ENCODE measurements at places on chromosomes 12 and 14.

DNA sequence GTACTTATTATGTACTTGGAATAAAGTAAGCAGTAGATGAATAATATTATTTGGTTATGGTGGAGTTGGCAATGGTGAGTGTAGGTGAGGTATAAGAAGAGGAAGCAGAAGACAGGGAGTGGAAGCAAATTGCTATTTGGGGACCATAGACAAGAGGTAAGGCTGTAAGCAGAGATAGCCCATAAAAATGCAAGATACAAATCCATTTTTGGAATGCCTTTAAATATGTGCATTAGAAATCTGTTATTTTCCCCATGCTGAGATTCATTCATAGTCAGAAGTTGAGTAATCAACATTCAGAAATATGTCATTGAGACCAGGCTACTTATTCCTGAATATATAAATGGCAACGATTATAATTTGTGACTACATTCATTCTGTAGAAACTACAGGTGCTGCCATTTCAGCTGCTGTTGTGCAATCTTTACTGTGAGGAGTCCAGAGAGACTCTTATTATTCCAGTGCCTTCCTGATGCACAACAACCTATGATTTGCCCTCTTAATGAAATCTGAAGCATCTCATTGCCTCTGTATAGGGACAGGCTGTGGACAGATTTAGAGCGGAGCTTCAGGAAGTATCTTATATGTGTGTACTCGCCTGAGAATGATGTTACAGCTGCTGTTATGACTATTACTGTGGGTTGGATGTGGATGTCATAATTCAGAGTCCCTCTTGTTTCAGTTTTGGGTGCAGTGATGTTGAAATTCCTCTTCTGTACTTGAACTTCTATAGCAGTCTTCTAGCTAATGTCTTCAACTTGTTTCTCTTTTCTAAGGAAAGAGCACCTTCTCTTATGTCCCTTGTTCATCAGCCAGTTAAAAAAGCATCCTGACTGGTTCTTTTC, 173.8 kb downstream of the NAV3 start:
- no peak for DNase-seq

DNA sequence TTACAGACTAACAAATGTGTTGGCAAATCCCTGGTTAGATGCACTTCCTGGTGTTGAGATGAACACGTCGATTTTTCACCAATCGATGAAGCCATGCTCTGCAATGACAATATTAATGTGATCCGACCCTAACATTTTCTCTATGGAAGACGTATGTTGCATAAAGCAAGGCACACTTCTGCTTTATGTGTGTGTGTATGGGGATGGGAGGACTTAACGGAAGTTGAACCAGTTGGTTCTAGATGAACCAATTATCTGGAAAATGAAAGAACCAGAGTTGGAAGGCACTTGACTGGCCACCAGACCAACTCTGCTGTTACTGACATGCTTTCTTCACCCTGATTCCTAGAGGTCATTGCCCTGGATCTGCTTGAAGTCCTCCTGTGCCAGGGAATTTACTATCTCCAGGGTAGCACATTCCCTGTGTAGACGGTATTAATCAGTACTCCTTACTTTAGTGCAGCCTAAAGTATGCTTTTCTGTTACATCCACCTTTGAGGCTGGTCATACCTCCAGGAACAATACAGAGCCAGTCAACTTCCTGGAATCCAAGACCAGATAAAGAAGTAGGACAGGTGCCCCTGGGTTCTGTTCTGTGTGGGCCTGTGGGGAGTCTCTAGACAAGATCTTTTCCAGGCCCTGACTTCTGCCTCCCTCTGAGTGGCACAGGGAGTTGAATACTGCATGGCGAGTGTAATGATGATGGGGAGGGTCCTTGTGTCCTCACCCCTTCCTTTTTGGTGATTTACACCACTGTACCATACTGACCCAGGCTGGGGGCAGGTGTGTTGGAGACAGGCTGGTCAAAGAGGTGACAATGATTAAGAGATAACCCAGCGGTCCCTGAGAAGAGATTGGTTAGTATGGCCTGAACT, 4.1 kb downstream of the SDR39U1 start:
- DNase-seq, result peak; percentile 28

DNA sequence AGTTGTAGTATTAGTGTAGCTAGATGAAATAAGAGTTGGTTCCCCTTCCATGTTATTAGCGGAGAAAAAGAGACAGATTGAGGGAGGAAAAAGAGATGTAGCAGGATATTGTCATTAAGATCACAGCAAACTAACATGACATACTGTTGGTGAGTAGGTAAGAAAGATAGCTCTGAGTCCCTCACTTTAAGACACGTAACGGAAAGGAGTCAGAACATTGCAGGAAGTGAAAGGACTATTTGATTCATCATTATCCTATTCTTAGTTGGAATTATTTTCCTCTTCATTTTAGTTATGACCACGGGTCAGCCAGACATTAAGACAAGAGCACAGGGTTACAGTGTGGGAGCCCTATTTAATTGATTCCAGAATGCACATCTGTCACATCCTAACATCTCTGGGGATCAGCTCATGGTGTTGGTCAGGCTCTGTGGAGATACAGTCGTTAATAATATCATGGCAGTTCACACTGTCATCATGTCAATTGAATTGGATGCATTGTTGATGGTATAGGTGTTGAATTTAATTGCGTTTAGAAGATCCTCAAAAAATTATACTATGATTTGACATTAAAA, 55.0 kb downstream of the TMX1 start:
- no peak for DNase-seq

GRCh38 chr12:96014943-96015599, 18.9 kb upstream of the HAL start:
- DNase-seq, result no peak

- DNase-seq, result no peak
Measured at GRCh38 chr12:107610021-107610859, 75.4 kb upstream of the PWP1 start.

DNA sequence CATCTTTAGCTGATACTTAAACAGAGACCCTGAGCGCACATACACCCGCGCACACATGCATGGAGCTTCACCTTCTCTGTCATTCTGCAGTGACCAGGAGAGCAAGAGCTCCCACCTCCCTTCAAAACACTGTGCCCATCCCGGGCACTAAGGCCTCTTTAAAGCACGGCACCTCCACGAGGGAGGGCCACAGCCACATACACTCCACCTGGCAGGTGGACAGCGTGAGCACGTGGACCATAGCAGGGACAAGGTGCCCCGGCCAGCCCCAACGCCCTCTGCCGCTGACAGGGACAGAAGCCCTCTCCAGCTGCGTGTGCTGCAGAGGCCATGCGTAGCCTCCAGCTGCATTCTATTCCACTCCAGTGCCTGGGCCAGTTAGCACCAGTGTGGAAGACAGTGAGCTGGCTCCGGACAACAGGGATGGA, 5.4 kb downstream of the GAPDH start:
- no peak for DNase-seq

GRCh38 chr12:109981311-109981710, 14.9 kb downstream of the GIT2 start:
- DNase-seq, result no peak

DNA sequence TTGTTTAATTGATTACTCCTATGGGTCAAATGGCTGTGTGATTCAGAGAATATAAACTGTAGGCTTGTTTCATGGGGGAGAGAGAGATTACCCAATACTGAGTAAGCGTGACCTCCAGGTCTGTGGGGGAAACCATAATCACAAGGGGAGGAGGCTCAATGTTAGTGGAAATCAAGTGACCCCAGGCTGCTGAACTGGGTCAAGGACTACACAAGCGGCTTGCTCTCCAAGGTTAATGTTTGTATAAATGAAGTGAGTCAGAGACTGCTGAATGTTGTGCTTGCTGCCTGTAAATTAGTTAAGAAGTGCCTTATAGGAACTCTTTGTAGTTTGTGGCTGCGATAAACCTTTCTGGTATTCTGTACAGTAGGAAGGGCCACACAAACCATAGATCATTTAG, 479.7 kb downstream of the AACS start:
- no peak for DNase-seq

DNA sequence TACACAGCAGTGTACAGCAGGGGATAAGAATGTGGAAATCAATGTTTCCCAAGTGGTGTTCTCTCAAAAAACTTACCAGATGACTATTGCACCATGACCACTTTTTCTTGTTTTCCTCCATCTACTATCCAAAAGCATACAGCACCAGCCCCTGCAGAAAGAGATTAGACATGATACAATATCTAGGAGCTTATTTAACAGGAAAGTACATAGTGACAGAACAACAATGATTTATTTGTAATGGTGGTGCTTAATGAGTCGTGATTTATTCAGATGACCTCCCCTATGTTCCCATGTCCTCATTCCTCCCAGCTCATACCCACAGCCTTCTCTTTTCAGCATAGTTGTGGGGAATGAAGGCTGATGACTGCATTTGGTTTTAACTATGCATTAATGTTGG, 413.6 kb downstream of the BTG1 start:
- no peak for DNase-seq

- no peak for DNase-seq
Measured at GRCh38 chr14:100306101-100306997, at the start of gene SLC25A29. TSS of gene SLC25A29 (minus strand) at chr14:100306444. CDS start at chr14:100306232, 212 bp downstream.

- no peak for DNase-seq
Measured at GRCh38 chr14:43285575-43285974, 1221.5 kb downstream of the FSCB start.

DNA sequence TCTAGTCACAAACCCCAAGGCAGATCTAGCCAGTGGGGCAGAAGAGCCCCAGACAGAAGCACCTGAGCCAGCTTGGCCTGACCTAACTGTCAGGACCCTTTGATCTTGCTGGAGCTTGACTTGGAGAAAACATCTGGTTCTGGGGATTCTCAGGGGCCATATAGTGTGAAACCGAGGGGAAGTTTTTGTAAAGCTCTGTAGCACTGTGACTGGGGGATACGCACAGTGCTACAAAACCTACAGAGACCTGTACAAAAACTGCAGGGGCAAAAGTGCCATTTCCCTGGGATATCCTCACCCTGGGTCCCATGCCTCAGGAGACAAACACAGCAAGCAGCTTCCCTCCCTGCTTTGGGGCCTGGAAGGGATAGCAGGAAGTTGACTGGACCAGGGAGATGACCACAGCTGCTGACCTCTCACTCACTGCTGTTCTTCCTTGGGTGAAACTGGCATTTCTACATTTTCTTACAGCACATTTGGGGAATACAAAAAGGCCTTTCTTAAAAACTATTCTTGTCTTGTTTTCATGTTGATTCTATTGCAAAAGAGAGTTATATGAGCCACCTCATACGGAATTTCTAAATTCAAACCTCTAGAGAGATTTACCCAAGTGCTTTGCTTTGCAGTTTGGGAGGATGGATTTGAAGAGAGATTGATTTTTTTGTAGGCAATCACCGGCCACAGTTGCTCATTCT, 140.0 kb downstream of the DAD1 start:
- DNase-seq, result no peak

DNA sequence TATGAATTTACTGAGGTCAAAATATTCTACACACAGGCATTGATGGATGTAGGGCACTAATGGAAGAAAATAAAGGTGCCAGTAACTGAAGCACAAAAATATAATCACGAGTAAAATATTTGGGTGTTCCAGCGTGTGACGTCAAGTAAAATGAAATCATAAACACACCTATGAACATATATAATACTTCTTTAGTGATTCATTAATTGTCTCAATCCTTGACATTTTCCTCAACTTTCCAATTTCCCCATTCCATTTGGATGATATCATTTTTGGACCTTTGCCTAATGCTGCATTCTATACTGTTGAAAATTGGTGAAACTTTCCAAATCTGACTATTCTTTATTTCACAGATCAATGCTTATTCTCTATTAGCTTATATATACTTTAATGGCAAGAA, 649.3 kb downstream of the GALC start:
- DNase-seq, result no peak

DNA sequence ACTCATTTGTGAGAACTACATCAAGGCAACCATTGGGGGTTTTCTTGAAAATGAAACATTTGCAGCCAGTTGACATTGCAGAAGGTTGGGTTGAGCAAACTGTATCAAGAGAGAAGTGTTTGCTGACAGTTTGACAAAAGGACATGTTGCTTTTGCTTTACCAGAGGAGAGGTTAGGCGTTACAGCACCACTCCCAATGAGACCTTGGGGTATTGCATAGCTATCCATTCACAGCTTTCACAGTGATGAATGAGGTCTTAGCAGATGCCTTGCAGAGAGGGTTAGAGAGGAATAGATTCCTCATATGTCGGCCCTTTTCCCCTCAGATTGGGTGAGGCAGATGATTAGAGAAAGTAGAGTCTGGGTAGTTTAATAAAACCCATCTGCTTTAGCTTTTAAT, 988.9 kb upstream of the FLRT2 start:
- no peak for DNase-seq

GRCh38 chr12:75774261-75775052, 257.1 kb downstream of the PHLDA1 start:
- no peak for DNase-seq

DNA sequence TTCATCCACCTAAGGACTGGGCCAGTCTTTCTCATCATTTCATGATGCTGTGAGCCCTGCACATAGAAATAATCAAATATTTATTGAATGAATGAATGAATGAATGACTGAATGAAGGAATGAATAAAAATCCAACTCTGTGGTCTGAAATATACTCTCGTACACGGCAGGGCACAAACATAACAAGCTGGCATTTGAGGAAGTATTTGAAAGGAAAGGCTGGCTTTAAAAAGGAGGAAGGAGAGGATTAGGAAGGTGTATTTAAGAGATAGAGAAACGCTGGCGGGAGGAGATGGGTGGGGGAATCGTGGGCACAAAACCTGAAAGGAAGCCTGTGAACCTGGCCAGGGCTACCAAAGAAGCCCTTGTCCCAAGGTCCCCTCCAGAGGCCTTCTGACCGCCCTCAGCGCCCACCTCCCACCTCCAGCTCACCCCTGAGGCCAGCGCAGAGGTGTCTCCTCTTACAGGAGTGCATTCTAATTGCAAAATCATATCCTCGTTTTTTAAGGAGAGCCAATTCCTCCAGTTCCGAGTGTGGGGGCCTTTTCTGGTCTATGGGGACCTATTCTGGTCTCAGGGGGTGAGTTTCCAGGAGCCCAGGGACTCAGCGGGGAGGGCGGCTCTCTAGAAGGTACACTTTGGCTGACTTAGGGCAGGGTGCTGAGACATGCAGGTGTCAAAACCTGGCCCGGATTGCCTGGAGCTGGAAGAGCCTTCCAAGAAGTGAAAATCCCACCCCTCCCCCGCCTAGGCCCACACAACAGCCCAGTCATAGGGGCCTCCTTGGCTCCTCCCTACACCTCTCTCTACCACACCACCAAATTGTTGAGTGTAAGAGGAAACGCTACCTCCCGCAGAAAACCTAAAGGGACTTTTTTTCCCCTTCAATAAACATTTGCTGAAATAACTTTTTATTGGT, 8.7 kb upstream of the JDP2 start:
- no peak for DNase-seq
